ENCODE measurements at places on chromosomes 7 and 10. TPM values are rescaled to one million over a fixed set of nuclear protein-coding genes. Genes with fewer than 3 reads are reported as not detected.
A peak's percentile ranks its signal among the peaks of the same experiment; 100 is the strongest.

The HOGA1 gene
- total RNA-seq = 1.9 TPM

DNA sequence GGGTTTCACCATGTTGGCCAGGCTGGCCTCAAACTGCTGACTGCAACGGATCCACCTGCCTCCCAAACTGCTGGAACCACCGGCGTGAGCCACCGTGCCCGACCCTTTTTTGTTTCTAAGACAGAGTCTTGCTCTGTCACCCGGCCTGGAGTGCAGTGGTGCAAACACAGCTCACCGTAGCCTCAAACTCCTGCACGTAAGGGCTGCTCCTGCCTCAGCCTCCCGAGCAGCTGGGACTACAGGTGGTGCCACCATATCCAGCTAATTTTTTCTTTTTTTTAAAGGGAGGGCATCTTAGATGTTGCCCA, 36.4 kb downstream of the ADAP1 start:
- peak; percentile 30 for DNase-seq

The ETV1 gene
- total RNA-seq = 5.6 TPM

DNA sequence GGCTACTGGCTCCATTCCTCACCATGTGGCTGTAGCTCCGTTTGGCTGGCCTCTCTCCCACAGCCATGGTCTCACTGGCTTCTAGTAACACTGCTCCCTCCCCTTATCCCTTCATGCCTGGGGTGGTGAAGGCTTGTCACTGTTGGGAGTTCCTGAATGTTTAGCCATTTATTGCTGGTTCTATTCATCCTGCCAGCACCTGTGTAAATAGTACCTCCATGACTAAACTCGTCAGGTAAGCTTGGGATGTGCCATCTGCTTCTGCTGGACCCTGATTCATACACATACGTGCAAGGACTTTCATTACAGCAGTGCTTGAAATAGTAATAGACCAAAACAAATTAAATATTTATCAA, 61.6 kb downstream of the CCDC71L start:
- no peak for DNase-seq

- DNase-seq = no peak
These were observed 149.9 kb upstream of the COL1A2 start for GRCh38 chr7:94244760-94245159.

- DNase-seq = no peak
These were observed 7.3 kb downstream of the JCAD start for GRCh38 chr10:30052062-30052461.

GRCh38 chr10:70600512-70601395, 1.8 kb downstream of the PRF1 start:
- DNase-seq = peak; percentile 1

GRCh38 chr10:103552856-103553742, 59.6 kb downstream of the NEURL1 start:
- no peak for DNase-seq

- no peak for DNase-seq
These were observed 46.9 kb downstream of the GPR141 start for GRCh38 chr7:37730501-37730900.

GRCh38 chr7:51024867-51025266, 242.2 kb upstream of the GRB10 start:
- no peak for DNase-seq
